ENCODE measurements at places on chromosomes 4 and X.

DNA sequence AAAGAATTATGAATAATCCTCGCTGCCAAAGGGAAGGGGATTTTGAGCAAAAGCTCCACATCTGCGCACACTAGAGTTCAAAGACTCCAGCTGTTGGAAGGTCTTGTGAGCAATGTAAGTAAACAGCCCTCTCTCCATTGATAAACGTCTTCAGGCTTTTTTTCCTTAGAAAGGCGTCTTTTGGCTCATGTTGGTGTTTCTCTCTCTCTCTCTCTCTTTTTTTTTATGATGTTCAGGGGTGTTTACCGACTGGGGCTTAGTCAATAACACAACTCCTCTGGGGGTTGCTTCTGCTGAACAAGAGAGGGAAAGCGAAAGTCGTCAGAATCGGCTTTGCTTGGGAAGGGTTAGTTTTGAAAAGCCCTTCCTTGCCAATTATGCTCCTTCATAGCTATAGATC is 53.2 kb upstream of the C1QTNF7 start:
- DNase-seq: no peak

DNA sequence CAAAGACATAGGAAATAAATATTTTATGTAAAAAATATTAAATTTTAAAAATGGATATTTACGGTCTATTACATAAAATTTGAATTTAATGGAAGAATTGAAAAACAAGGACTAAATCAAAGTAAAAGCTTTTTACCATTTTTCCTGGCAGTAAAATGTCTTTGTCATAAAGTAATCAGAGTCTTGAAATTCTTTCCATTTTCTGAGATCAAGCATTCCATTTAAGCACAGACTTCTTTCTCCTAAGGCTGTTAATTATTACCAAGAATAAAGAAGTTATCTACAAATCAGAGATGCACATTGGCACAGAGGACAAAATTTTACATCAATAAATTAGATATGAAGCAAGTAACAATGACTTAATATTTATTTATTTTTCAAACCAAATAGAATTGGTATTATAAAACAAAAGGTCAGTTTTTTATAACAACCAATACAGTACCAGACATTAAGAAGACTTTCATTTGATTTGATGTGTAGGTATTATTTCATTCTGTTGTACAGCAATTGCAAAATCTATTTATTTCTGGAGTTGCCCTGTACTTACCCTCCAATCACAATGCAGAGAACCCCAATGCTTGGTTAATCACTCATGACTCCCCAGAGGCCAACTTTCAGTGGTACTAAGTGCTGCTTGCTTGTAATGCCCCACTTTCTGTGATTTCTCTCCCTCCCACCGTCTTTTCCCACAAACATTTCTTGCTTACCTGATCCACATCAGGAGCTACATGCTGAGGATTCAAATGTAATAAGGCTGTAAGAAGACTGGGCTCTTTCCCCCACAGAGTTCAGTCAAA is 254.6 kb downstream of the GASK1B start:
- no peak for DNase-seq

- DNase-seq: no peak
Observed at GRCh38 chrX:55638933-55639332, 15.7 kb downstream of the FOXR2 start.

- peak; percentile 15 for DNase-seq
Observed at GRCh38 chr4:75895744-75896314, 6.4 kb downstream of the PPEF2 start.

DNA sequence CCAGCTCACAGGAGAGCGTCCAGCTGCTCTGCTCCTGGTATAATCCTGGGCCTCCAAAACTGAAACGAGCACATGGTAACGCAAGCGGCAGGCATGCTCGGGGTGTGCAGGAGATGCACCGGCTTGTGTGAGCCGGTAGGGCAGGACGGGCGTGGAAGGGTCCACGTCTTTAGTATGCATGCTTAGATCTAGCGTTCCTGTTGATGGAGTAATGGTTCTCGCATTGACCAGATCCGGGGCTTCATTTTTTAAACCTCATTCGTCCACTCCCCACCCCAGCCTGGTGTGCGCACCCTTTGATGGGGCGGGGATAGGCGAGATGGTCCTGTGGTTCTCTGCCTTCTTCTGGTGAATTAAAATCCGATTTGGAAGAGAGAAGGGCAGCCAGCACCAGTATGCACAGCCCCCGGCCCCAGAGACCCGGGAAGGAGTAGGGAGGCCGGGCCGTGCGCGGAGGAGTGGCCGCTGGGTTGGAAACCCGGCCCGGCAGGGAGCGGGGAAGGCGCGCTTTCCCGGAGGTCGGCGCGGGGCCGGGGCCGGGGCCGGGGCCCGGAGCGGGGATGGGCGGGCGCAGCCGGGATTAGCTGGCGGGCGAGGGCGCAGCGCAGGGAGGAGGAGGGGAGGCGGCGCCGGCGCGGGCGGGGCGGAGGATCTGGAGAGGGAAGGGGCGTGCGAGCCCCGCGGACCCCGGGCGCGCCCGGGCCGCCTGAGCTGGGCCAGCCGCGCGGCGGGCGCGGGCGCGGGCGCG is 39.9 kb downstream of the FAM149A start:
- DNase-seq: peak; percentile 46

- DNase-seq: peak; percentile 42
Observed at GRCh38 chrX:133542476-133542875, 127.2 kb upstream of the GPC4 start.

DNA sequence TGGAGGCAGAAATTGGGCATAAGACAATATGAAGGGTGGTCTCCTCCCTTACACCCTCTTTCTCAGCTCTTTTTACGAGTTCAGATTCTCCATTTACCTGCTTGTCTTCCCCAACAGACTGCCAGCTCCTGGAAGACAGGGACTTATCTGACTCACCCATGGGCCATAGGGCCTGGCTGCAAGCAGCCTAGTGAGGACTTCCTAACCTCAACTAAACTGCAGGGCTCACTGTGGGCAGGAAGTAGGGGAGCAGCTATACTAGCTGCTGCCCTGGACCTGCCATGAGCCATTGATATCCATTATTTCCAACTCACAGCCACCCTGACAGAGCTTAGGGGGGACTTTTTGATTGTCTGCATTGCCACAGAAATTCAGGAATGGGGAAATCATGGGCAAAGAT is 11.5 kb upstream of the ZNF718 start:
- DNase-seq: no peak

DNA sequence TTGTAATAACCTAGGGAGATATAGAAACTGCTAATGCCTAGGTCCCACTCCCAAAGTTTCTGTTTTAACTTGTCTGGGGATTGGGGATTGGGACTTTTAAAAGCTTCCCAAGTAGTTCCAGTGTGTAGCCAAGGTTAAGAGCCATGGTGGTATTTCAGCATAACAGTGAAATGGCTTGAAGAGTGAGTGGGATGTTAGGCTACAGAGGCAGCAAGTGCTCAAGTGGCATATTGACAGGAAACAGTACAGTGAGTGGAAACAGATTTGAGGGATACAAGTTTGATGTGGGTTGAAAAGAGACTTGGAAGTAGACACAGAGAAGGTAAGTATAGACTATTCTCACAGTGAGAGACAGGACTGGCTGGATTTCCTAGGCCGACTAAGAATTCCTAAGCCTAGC is 217.6 kb upstream of the CNKSR2 start:
- no peak for DNase-seq

DNA sequence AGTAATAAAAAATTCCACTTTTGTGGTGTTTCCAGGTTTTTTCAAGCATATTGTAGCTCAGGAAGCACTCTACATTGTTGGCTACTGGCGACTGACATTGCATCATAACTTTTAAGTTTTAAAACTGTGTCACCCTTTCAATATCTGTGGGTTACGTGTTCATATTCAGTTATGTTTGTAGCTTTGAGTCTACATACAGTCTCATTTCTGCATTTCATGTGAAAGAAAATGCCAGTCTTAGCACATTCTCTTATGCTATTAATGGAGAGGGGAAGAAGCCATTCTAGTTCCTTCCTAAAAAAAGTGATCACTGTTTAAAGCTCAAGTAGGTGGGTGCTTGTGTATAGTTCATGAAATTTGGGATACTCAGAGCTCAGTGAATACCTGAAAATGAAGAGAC is 38.1 kb downstream of the DIAPH2 start:
- no peak for DNase-seq

DNA sequence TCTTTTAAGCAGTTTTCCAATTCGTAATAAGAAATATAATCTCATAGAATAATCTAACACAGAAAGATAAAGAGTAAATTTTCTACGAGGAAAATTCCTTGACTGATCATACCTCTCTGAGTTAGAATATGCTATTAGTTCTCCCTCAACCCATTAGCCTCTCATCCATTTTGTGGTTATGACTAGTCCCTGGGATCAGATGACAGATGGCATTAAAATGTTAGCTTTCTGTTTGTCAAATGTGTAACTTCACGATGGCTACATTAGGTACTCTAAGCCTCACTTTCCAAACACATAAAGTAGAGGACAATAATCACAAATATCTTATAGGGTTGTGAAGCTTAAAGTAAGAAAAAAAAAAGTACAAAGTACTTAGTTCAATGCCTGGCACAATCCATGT is 112.2 kb downstream of the ZAR1 start:
- peak; percentile 69 for DNase-seq

DNA sequence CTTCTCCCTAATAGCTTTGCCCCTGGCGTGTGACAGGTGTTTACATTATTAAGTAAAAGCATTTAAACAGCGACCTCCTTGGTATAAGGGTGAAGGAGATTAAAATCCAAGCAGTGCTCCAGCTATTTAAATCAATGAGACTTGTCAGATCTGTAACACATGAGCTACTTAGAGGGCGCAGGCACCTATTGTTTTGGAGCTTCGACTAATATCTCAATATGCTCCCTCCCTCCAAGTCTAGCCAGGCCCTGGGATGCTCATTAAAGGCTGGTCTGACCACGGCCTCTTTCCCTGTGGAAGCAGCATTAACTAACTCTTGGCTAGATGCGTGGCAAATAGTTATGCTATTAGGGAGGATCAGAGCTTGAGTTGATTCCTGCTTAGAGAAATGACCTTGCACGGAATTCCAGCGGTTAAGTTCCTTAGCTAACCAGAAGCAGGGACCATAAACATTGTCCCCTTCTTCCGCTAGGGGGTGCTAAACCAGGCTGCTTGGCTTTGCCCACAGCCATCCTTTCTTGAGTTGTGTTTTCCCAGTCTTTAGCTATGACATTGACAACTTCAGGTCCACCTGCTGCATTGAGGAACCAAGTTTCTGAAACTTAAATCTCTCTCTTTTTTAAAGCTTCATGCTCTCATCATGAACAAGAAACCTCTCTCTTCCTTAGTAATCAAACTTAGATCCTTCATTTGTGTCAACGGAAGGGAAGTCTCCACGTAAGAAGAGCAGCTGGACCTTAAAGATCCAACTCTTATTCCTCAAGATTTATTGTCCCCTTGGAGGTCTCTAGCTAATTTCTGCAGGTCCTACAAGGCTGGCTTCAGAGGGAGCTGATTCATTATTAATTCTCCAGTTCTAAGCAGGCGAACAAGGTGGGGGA is 80.7 kb upstream of the IGFBP7 start:
- no peak for DNase-seq

DNA sequence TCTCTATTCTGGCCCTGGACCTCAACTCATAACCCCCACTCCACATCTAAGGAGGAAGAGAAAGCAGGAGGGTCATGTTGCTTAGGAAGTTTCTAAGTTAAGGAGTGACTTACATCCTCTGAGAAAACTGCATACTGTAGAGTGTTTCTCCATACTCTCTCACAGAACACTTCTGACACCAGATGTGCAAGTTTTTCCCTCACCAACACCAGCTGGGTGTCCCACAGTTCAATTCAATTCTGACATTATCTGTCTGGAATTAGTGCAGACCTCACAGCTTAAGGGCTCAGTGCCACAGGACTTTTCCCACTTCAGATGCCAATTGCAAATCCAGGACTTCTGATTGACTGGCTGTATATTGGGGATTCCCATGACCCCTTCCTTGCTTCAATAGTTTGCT is 89.0 kb upstream of the SFRP2 start:
- no peak for DNase-seq

DNA sequence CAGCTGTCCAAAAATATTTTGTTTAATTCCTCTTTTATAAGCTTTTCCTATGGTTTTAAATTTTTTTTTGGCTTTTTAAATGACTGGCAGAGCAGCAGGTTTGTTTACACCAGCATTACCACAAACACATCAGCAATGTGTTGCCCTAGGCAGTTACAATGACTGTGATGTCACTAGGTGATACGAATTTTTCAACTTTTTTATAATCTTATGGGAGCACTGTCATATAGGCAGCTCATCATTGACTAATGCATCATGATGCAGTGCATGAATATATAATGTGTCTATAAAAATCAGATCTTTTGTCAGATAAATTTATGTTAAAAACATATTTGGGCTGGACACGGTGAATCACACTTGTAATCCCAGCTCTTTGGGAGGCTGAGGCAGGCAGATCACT is 231.6 kb upstream of the SLIT2 start:
- DNase-seq: no peak

GRCh38 chr4:36206012-36206411 is 38.3 kb downstream of the ARAP2 start:
- DNase-seq: no peak

GRCh38 chrX:40759374-40759773 is 24.0 kb upstream of the MED14 start:
- no peak for DNase-seq

GRCh38 chrX:1442016-1442665 is 10.6 kb downstream of the ASMTL start:
- no peak for DNase-seq

Measured in fibroblast of skin of right quadriceps (primary cell).